ENCODE measurements at places on chromosomes 13 and 19.

DNA sequence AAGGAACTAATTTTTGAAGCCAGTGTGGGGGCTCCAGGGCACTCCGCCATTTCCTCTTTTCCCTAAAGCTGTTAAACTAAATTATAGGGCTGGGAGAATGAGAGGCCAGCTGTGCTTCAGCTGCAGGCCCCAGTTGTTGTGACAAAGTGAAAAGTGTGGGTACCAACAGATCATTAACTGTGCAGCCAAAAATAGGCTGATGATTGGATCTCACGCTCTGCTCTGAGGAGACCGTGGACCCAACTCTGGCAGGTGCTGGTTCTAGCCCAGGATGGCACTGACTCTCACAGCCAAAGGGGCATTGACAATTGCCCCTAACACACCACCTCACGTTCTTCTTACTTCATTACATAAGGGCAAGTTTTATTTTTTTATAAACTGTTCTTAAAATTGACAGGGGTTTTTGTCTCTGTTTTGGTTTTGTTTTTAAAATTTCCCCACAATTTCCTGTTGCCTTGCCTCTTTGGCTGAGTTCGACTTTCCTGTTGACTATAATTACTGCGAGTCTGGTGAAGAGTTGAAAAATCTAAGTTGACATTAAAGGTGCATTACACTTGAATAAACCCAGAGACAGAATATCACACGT lies 391.0 kb downstream of the FGF9 start:
- no peak for DNase-seq

- DNase-seq = peak; percentile 4
Observed at GRCh38 chr13:34810996-34811395, 131.1 kb upstream of the NBEA start.

- no peak for DNase-seq
Observed at GRCh38 chr13:20332361-20333096, 100.4 kb upstream of the GJB6 start.

DNA sequence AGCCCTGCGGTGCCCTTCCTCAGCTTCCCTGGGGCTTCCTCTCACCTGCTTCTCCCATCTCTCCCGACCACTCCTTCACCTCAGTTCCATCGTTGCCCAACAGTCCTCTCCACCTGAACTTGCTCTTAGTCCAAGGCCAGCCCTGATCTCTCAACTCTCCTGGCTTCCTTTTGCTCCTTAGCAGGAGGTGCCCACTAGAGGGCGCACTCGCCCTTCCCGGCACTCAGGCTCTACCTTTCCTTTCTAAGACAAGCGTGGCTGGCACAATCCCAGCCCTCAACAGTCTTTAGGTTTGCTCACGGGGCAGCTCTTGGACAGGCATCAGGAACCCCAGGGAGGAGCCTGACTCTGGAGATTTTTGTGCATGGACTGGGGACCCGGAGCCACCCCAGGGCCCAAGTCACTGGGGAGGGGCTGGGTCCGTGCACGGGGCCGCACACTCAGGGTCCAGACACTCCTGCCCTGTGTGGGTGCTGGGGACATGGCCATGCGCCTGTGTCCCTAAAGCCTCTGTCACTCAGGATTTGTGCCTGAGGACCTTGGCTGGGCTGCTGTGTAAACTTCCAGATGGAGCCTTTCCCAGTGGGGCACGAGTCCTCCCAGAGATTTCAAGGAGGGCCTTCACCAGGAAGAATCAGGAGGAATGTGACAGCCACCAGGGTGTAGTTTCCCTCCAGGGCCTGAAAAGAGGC lies 12.1 kb upstream of the CEACAM8 start:
- peak; percentile 79 for DNase-seq

- DNase-seq = no peak
Observed at GRCh38 chr19:2079865-2080301, 16.2 kb downstream of the MOB3A start.

DNA sequence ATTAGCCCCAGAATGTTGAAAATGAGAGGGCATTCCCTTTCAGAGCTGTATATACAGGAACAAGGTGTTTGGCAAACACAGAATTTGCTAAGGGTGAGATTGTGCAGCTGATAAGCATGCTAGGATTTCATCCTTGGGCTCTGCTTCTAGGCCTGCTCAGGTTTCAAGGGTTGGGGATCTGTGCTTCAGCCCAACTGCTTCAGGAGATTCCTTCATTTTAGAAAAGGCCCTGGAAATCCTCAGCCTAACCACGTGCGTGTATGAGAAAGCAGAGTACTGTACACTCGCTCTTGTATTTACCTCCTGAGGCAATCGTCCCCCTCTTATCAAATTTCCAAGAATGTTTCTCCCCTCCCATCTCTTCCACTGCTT lies 291.6 kb upstream of the ARGLU1 start:
- DNase-seq = peak; percentile 64

DNA sequence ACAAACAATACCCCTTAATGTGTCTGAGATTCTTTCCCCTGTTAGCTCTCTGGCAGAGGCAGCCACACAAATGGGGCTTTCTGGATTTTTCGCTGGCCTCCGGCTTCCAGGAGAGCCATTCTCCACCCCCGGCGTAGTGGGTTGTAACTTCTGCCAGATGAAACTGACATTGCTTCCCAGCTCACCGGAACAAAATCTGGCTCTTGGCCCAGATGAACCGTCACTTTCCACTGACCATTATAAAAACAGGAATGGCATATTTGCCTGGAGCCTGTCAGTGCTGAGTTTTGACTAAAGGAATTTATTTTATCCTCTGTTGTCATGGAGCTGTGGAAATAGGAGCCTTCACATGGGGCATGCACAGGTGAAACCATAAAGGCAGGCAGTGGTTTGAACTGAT lies 120.6 kb upstream of the GPR12 start:
- DNase-seq = peak; percentile 16

- peak; percentile 74 for DNase-seq
Observed at GRCh38 chr19:34274827-34275625, 20.7 kb downstream of the GARRE1 start.

GRCh38 chr13:26062853-26063444 lies 11.1 kb upstream of the SHISA2 start:
- peak; percentile 72 for DNase-seq

DNA sequence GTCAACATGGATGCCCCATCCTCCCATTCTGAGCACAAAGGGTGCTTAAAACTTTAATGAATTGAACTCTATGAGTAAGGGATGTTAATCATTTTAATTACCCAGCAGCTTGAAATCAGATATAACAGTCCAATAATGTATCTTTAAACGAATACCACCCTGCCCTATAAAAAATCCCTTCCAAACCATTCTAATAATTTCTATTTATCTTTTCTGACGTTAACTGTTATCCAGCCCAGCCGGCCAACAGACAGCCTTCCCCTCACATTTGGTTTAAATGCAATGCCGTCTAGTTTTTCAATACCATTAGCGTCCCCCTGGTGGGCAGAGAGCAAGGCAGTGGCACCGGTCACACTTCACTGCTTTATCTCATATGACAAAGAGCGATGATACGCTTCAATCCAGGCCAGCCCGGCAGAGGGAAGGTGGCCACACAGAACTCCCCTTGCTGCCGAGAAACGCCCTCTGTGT lies 402.2 kb upstream of the ZNF507 start:
- DNase-seq = no peak

GRCh38 chr19:8210421-8211101 lies 1.4 kb downstream of the CERS4 start:
- DNase-seq = peak; percentile 25

DNA sequence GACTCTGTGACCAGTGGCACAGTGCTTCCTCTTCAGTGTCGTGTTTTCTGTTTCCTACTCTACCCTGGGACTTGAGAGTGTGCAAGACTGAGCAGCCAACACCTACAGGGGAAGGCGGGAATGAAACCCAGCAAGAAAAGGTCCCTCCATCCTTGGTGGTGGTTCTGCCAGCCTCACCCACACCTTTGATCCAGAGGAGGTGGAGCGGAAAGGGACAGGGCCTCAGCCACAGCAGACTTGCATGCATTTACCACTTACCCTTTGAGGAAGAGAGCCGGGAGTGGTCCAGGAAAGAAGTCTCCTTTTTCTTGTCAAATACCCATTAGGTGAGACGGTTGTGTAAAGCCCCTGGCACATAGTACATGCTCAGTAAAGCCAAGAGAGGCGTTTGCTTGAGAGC lies 164.8 kb upstream of the ZNF536 start:
- DNase-seq = no peak

- DNase-seq = no peak
Observed at GRCh38 chr13:111298214-111298975, 22.0 kb upstream of the TEX29 start.

GRCh38 chr13:89695343-89696257 lies 1651.9 kb upstream of the MIR17HG start:
- peak; percentile 71 for DNase-seq

DNA sequence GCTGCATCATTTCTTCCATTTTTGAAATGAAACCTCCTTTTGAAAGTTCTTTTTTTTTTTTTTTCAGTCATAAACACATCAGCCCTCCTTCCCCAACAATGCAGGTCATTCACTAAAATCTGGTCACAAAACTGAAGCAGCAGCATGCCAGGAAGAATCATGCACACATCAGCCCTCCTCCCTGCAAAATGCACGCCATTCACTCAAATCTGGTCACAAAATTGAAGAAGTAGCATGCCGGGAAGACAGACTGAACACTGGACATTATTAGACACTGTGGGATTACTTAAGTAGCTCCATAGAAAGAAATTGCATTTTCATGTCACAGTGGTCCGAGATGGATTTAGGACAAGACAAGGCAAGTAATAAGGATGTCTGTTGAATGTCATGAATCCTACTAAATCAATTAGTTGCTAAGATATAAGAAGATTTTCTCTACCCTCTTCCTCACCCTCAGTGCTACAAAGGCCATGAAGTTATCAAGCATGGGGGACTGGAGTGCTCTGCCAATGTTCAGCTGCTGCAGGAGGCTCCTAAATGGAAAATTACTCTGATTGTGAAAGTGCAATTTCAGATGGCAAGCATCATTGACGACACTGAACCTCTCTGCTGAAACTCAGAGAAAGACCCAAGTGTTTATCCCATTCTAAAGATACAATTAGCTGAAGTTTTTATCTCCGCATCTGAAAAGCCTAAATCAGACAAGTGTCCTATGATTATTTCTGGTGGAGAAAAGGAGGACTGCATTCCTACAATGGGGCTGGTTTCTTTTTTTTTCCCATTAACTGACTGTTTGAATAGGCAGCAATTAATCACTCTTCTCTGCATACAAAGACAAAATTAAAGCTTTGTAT lies 913.2 kb downstream of the DIAPH3 start:
- DNase-seq = no peak

GRCh38 chr19:2631213-2631821 lies 71.2 kb downstream of the GNG7 start:
- no peak for DNase-seq

- DNase-seq = no peak
Observed at GRCh38 chr13:110830331-110830730, 84.5 kb downstream of the ANKRD10 start.

DNA sequence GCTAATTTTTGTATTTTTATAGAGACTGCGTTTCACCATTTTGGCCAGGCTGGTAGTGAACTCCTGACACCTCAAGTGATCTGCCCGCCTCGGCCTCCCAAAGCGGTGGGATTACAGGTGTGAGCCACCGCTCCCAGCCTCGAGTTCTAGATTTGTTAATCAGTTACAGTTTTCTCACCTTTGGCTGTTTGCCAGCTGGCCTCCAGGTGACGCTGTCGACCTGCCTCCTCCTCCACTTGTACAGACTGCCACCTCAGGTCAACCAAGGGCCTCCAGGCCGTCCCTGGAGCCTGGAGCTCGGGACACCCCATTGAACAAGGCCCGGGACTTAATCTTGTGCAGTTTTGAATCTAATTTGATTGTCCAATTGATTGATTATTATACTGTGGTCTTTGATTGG lies 45.5 kb downstream of the IER2 start:
- peak; percentile 38 for DNase-seq

- peak; percentile 45 for DNase-seq
Observed at GRCh38 chr13:78603240-78603957, at the start of gene POU4F1. POU4F1 (minus strand) TSS chr13:78603552; CDS start chr13:78603326, 226 bp downstream.

GRCh38 chr13:110356362-110356761 lies 49.3 kb downstream of the COL4A2 start:
- DNase-seq = peak; percentile 54

DNA sequence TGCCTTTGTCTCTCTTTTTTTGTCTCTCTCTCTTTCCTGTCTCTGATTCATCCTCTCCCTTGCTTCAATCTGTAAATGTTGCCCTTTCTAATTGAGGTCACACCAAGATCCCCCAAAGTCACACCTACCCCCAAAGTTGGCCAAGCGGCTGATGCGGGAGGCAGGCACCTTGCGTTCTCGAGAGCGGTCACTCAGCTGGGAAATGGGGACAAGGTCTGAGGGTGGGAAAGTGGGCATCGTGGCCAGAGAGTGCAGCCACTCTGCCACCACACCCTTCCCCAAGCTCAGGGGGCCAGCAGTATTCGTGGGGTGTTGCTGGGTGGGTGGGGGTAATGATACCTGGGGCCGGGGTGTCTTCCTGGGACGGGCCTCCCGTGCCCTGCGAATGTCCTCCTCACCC lies 2.7 kb downstream of the COQ8B start:
- no peak for DNase-seq

- DNase-seq = no peak
Observed at GRCh38 chr13:99636728-99637353, 135.6 kb downstream of the TM9SF2 start.

DNA sequence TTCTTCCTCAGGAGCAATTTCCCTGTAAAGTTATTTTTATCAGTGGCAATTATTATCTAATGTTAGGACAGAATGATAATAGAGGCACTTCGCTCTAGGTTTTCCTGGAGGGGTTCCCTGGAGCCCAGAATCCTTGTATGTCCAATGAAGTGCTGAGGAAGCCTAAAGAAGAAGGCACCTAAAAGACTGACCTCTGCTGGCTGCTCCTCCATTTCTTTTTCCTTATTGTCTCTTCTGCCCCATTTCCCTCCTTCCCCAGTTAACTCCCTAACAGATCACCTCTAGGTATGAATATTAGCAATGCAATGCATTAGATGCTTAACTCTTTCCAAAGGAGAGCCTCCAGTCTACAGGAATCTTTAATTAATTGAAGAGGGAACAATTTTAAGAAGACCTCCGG lies 985.4 kb downstream of the DIAPH3 start:
- DNase-seq = no peak

GRCh38 chr19:19540064-19540714 lies 2.1 kb downstream of the CILP2 start:
- DNase-seq = peak; percentile 68

DNA sequence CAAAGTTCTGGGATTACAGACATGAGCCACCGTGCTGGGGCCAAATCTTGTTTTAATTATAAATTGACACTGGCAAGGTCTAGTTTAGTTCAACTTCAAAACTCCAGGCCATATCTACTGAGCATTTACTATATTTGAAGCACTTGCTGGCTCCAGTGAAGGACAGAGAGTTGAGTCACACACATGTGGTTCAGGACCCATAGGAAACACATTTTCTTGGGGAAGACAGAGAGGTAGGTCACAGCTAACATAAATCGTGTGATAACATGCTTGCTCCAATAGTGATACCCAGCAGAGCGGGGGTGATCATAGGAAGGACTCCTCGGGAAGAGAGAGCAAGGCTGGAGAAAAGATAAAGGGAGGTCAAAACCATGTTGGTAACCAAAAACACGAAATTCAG lies 170.6 kb upstream of the TSC22D1 start:
- no peak for DNase-seq

Data from trophoblast cell (in vitro differentiated cells and primary cell).